Mucosa of descending colon (tissue), 3 donors: ENCODE measurements at places on chromosomes 12 and 14.

DNA sequence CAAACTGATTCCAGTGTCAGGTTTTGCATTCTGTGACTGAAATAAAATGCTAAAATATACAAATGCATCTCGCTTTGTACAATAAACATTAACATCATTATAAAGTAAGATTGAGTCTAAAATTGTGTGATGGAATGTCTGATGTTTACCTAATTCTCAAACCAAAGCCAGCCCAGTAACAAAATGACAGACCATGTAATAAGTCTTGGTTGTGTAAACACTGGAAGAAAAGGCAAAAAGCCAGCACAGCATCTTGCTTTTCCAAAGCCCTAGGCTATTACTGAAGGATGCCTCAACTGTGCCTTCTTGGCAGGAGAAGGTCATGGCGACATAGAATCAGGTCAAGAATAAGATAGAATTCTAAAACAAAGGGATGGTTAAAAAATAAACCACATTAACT lies 169.6 kb downstream of the EGLN3 start:
- no peak for DNase-seq

DNA sequence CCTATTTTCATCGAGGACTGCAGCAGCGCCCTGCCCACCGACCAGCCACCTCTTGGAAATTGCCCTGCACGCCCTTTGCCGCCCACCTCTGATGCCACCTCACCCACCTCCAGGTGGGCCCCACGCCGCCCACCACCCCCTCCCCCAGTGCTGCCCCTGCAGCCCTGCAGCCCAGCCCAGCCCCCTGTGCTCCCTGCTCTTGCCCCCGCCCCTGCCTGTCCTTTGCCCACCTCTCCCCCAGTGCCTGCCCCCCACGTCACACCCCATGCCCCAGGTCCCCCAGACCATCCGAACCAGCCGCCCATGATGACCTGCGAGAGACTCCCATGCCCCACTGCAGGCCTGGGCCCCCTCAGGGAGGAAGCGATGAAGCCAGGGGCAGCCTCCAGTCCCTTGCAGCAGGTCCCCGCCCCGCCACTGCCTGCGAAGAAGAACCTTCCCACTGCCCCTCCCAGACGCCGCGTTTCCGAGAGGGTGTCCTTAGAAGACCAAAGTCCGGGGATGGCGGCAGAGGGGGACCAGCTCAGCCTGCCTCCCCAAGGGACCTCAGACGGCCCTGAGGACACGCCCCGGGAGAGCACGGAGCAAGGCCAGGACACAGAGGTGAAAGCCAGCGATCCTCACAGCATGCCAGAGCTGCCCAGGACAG lies 96.5 kb downstream of the LGMN start:
- peak; percentile 32 for DNase-seq

DNA sequence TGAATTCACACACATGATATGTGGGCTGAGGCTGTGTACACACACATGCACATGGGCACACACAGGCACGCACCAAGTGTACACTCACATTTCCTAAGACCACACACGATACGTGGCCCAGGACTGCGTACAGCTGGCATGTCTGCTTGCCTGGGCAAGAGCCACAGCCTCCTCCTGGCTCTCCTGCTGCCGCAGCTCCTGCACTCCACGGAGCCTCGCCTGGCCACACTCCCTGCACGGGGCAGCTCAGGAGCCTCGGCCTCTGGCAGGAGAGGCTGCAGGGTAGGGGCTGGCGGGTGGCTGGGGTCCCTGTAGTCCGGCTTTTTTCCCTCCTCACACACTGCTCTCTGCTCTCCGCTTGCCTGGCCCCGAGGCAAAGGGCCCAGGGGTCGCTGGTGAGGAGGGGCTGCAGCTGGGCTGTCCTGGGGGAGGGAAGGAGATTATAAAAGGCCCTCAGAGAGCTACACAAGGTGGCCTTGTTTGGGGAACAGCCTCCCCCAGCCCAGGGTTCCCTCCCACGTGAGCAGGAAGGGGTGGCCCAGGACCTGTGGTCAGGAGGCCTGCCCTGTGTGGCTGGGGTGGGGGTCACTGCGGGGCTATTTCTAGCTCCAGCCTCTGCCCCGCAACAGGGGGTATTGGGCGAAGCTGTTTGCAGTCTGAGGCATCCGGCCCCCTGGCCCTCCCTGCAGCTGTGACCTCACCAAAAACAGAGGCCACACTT lies 89.0 kb upstream of the SFSWAP start:
- DNase-seq: no peak

GRCh38 chr14:24011051-24011450 lies 22.3 kb downstream of the DHRS4L2 start:
- no peak for DNase-seq

DNA sequence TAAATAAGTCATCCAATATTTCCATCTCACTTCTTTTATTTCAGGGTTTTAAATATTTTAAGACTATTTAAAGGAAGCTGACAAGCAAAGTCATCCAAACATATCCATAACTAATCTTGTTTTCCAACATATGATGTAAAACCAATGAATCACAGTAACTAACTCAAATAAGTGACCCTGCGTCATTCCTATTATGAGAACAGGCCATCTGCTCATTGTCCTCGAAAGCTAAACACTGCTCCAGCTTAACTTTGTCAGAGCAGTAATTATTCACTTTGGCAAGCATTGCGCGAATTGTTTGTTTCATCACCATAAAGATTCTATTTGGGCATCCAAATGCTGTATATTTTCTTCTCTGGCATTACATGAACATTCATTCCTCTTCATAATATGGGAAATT lies 99.1 kb downstream of the CAPZA3 start:
- peak; percentile 9 for DNase-seq

DNA sequence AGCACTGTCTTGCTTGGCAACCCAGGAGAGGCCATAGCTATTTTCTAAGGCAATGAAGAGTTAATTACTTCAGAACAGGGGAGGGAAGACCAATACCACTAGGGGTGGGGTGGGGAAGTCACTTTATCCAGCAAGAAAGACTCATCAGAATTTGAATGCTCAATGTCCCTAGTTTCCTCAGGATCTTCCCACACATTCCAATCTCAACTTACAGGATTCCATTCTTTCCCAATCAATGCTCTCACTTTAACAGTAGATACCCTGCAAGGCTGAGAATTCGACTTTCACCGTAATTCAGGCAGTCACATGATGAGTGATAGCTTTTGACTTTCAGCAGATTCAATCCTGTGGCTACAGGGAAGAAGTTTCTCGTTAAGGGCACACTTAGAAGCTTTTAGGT lies 526.6 kb upstream of the SEL1L start:
- DNase-seq: no peak

DNA sequence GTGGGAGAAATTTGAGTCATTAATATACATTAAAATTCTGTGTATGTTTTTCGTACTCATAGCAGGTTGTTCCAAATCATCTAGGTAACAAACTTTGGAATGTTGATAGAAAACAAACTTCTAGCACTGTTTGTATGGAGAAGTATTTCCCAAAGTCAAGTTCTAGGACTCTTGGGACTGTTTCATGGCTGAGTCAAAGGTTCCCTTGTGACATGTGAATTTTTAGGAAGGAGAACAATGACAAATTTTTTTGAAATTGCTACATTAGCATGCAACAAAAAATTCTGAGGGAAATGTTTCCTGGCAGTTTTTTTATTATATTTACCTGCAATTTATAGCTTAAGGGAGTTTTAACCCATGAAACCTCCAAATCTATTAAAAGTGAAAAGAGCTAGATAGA lies 73.8 kb downstream of the RASSF8 start:
- DNase-seq: no peak

DNA sequence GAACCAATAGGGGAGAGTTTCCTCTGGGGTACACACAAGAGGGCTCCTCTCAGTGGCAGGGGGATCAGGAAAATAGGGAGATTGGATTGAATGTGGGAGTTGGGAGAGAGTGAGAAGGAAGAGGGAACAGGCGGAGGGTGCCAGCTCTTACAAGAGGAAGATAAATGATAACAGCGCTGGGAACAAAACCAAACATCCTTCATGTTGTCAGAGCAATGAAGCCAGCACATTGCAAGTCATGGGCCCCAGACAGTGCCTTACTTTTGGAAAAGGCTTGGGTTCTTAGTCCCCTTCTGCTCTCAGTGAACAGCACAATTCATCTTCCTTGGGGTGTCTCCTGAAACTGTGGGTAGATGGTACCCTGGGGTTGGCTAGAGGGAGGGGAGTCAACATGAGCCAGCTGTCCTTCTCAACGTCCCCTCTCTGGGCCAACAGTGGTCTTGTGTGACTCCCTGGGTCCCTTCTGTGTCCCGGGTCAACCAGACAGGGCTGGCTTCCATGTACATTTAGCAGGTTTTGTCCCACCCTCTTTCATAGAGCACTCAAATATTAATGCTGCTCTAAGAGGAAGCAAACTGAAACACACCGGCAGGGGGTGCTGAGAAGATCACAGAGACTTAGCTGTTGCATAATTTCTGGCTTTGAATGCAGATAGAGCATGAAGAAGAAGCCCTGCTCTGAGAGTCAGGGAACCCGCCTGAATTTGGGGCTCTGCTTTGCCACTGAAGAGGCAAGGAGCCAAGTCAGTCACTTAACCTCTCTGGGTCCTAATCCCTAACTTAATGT lies 138.5 kb downstream of the ESRRB start:
- no peak for DNase-seq

GRCh38 chr12:123519141-123520001 lies 14.1 kb downstream of the RILPL1 start:
- DNase-seq: no peak

GRCh38 chr12:64729909-64730587 lies 29.2 kb downstream of the GNS start:
- no peak for DNase-seq

- peak; percentile 90 for DNase-seq
These were observed 1.3 kb upstream of the TEDC1 start for GRCh38 chr14:105489542-105490266.

GRCh38 chr12:15977999-15978951 lies 67.1 kb downstream of the DERA start:
- DNase-seq: no peak
